Activated naive CD8-positive, alpha-beta T cell treated with anti-CD3 and anti-CD28 coated beads, Interleukin-2, amount 10 ng/mL, durations not matched to agents 7 days and 5 days (primary cell): ENCODE measurements at places on chromosomes 5 and 9.

DNA sequence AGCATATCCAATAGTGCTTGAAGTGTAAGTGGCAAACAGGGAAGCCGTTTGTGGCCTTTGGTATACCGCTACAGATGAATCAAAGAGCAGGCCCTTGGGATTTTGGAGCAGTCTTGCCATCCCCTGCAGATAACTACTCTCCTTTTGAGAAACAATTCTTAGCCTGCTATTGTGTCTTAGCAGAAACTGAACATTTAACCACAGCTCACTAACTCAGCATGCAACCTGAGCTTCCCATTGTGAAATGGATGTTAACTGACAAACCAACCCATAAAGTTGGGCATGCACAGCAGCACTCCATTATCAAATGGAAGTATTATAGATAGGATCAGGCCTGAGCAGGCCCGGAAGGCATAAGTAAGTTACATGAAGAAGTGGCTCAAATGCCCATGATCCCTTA lies 315.3 kb upstream of the PTGER4 start:
- DNase-seq: no peak

GRCh38 chr5:177228751-177229150 lies 74.8 kb downstream of the RAB24 start:
- no peak for DNase-seq

DNA sequence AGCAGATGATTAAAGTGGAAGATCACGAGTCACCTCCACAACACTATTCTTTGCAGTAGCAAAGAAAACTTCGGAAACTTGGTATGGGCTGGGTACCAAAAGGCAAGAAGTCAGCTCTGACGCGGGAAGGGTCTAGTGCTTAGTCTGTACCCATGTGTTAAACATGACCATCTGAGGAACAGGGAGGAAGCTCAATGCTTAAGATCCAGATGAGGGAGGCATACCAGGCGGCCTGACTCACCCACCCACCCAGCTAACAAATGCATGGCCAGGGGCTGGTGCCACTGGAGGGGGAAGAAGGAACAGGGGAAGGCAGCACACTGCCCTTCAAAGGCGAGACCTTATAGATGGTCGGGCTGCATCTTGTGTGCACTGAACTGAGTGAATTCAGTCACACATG lies 41.8 kb downstream of the CAMSAP1 start:
- no peak for DNase-seq

DNA sequence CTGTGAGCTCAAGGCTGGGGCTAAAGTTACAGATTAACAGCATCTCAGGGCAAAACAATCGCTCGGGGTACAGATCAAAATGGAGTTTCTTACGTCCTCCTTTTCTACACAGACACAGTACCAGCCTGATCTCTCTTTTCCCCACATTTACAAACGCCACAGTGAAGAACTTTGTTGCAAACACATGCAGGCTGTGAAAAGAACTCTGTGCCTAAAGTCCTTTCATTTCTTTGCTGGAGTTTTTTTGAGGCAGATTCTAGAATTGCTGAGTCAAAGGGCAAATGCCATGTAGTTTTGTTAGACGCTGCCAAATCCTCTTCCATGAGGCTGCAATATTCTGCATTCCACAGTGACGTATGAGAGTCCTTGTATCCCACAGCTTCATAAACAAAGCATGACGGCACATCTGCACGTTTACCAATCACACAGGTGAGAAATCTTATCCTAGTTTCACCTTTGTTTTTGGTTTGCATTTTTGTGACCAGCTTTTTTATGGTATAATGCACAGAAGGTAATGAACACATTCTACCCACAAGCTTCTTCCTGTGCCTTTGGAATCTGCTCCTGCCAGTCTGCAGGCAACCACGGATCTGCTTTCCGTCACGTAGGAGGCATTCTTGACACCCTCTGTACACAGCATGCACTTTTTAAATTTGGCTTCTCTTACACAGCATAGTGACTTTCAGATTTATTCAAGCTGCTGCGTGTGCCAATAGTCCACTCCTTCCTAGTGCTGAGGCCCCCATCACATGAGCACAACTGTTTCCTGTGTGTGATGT lies 44.6 kb upstream of the LPCAT1 start:
- no peak for DNase-seq
